Right atrium auricular region (tissue), 2 donors: ENCODE measurements at places on chromosomes 11 and 22. TPM values are rescaled to one million over a fixed set of nuclear protein-coding genes. Genes with fewer than 3 reads are reported as not detected.
A peak's percentile ranks its signal among the peaks of the same experiment; 100 is the strongest.

DNA sequence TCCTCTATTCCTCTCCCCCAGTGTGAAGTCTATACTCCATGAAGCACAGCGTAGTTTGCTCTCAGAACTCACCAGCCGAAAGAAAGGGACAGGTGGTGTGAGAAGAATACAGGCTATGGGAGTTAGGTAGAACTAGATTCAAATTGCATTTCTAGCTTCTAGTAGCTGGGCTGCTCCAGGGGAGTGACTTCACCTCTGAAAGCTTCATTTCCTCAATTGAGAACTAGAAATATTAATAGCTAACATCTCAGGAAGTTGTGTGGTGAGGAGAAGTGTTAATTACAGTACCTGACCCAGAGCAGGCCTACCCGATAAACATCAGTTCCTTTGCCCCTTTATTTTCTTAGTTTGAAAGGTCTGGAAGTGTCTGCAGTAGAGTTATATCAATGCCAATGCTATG is 484.7 kb upstream of the TENM4 start:
- H3K36me3 ChIP-seq, result no peaks in the 10 kb centered on the region
- DNase-seq, result no peak
- H3K27ac ChIP-seq, result no peak overlapping the region
- H3K4me1 ChIP-seq, result no peaks in the 10 kb centered on the region

GRCh38 chr22:35489239-35489638 is 51.4 kb upstream of the RASD2 start:
- H3K27me3 ChIP-seq, result no peaks in the 10 kb centered on the region
- H3K4me3 ChIP-seq, result no peak overlapping the region
- H3K36me3 ChIP-seq, result no peaks in the 10 kb centered on the region
- DNase-seq, result no peak
- H3K4me1 ChIP-seq, result no peaks in the 10 kb centered on the region

DNA sequence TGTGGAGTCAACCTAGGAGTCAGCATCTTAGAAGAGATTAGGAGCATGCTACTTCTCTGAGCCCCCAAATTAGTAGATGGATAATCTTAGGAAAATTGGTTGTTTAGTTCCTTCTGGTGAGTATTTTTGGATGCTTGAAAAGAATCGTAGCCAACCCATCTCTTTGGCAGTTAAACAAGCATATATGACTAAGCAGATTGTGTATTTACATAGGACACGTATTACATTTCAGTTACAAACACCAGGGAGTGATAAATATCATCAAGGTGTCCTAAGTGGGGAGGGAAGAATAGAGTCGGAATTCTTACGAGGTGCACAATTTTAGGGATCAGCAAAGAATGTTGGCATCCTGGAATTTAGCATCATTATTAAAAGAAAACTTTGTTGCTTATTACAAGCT is 13.5 kb downstream of the PLET1 start:
- H3K4me1 ChIP-seq, result no peaks in the 10 kb centered on the region
- H3K27ac ChIP-seq, result no peak overlapping the region
- H3K4me3 ChIP-seq, result no peak overlapping the region
- DNase-seq, result no peak
- H3K27me3 ChIP-seq, result no peaks in the 10 kb centered on the region

- no peaks in the 10 kb centered on the region for H3K4me1 ChIP-seq
- H3K4me3 ChIP-seq, result no peak overlapping the region
- H3K36me3 ChIP-seq, result peaks cover under 1% of the 10 kb centered on the region
These were observed 1.1 kb downstream of the MOB2 start for GRCh38 chr11:1485504-1485885.

GRCh38 chr11:119832202-119832935 is 103.4 kb upstream of the NECTIN1 start:
- no peak overlapping the region for H3K27ac ChIP-seq
- DNase-seq, result no peak
- no peak overlapping the region for H3K4me3 ChIP-seq
- no peaks in the 10 kb centered on the region for H3K27me3 ChIP-seq
- no peaks in the 10 kb centered on the region for H3K36me3 ChIP-seq

GRCh38 chr11:123173040-123173855 is 21.8 kb downstream of the CLMP start:
- no peaks in the 10 kb centered on the region for H3K27me3 ChIP-seq
- no peak for DNase-seq
- no peak overlapping the region for H3K27ac ChIP-seq
- no peak overlapping the region for H3K4me3 ChIP-seq
- H3K4me1 ChIP-seq, result peaks cover 22% of the 10 kb centered on the region

- no peaks in the 10 kb centered on the region for H3K27me3 ChIP-seq
- peak overlapping the region; percentile 47 for H3K27ac ChIP-seq
- no peaks in the 10 kb centered on the region for H3K4me1 ChIP-seq
- H3K4me3 ChIP-seq, result no peak overlapping the region
- H3K36me3 ChIP-seq, result no peaks in the 10 kb centered on the region
- DNase-seq, result peak; percentile 61
These were observed 83.5 kb downstream of the C22orf31 start for GRCh38 chr22:28978158-28978557.

- no peak overlapping the region for H3K4me3 ChIP-seq
- H3K27me3 ChIP-seq, result no peaks in the 10 kb centered on the region
- DNase-seq, result no peak
These were observed 471.2 kb downstream of the BRD1 start for GRCh38 chr22:49356428-49356827.

DNA sequence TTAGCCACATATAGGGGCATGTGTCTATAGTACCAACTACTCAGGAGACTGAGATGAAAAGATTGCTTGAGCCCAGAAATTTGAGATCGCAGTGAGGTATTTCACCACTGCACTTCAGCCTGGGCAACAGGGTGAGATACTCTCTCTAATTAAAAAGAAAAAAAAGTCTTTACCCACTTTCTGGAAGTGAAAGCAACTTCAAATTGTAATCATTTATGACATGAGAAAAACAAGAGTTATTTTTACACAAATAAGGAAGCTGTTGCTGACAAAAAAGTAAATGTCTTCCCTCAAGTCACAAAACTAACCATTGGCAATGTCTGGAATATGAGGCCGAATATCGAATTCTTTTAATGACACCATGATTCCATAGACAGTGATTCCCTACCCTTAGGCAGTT is 71.4 kb downstream of the GLYATL1 start:
- H3K27me3 ChIP-seq, result no peaks in the 10 kb centered on the region
- H3K36me3 ChIP-seq, result no peaks in the 10 kb centered on the region
- DNase-seq, result no peak
- H3K27ac ChIP-seq, result no peak overlapping the region

- no peak for DNase-seq
- no peak overlapping the region for H3K4me3 ChIP-seq
- no peak overlapping the region for H3K27ac ChIP-seq
- no peaks in the 10 kb centered on the region for H3K27me3 ChIP-seq
- H3K4me1 ChIP-seq, result no peaks in the 10 kb centered on the region
- no peaks in the 10 kb centered on the region for H3K36me3 ChIP-seq
These were observed 131.2 kb downstream of the VPREB1 start for GRCh38 chr22:22375576-22376351.

DNA sequence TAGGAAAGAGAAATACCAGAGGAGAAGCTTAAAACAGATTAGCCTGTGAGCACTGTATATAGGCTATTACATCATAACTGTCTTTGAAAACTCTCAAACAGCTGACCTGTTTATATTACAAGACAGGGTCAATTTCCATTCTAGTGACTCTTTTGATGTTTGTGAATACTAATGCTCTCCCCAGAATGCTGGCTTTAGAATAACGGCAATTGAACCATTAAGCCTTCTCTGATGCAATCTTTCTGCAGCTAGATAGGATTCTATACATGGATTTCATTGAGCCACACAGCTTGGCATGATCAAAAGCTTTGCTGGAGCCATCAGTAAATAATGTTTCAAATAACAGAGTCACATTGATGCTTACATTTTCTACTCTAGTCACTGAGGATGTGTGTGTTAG is 122.7 kb upstream of the FAT3 start:
- H3K36me3 ChIP-seq, result no peaks in the 10 kb centered on the region
- no peak for DNase-seq
- H3K27me3 ChIP-seq, result no peaks in the 10 kb centered on the region
- no peak overlapping the region for H3K4me3 ChIP-seq

GRCh38 chr11:44939673-44940395 is 10.8 kb downstream of the TP53I11 start:
- no peak overlapping the region for H3K4me3 ChIP-seq
- peak; percentile 80 for DNase-seq
- no peaks in the 10 kb centered on the region for H3K27me3 ChIP-seq
- peaks cover 13% of the 10 kb centered on the region for H3K36me3 ChIP-seq

DNA sequence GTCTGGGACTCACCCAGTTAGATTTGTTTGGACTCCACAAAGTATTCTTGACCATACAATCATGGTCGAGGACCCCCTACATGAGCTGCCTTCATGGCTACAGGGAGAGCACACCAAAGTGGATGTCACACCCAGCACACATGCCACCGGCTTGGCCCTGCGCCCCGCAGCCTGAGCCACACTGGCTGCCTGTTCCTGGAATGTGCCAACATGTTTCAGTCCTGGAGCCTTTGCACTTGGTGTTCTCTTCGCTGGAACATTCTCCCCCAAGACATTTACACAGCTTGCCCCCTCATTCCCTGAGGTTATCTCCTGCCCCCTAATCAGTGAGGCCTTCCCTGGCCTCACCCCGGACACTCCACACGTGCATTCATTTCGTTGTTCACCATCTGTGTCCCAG is 46.0 kb downstream of the PPARA start:
- peaks cover 23% of the 10 kb centered on the region for H3K4me1 ChIP-seq
- peak overlapping the region; percentile 68 for H3K27ac ChIP-seq
- DNase-seq, result peak; percentile 67
- peaks cover 23% of the 10 kb centered on the region for H3K36me3 ChIP-seq
- no peaks in the 10 kb centered on the region for H3K27me3 ChIP-seq

GRCh38 chr11:71998649-71999310 is at the start of gene IL18BP:
Gene IL18BP, plus strand, starts transcription at chr11:71998909. Its CDS starts 1,076 bp downstream, at chr11:71999985.
- DNase-seq, result no peak
- H3K27ac ChIP-seq, result peak within 1 kb of the TSS; percentile 46
- peak within 1 kb of the TSS; percentile 15 for H3K4me3 ChIP-seq
- H3K4me1 ChIP-seq, result no peaks in the 10 kb centered on the region
- peaks cover 19% of the 10 kb centered on the region for H3K36me3 ChIP-seq

The PHLDA2 gene
- total RNA-seq, result 2.6 TPM

The IFITM1 gene
- total RNA-seq, result 241 TPM

The P2RY6 gene
- 1.9 TPM for total RNA-seq

The KCNJ1 gene
- total RNA-seq, result not detected

The KRTAP5-8 gene
- not detected for total RNA-seq

The MIOX gene
- total RNA-seq, result not detected

The OR52E2 gene
- total RNA-seq, result not detected

The GAB4 gene
- total RNA-seq, result not detected

The UBQLNL gene
- 0.30 TPM for total RNA-seq
